ENCODE measurements at places on chromosomes 2 and 18.

DNA sequence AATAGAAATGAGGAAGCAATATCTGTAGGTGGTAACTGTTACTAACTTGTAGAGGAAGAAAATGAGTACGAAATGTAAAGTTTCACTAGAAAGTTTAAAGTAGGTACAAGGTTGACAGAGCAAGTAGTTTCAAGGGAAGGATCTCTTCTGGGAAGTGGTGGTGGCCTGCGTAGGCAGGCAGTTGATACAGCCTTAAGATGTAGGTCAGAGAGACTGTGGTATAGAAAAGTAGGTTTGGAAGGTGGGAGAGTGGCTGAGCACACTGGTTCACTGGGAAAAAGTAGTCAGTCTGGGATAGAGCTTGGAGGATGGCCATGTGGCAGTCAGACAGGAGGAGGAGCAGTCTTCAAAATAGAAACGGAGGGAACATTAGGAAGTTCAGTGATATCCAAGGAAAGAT is 23.5 kb downstream of the KDM3A start:
- DNase-seq: no peak

GRCh38 chr2:134536296-134536695 is 182.5 kb downstream of the TMEM163 start:
- no peak for DNase-seq

DNA sequence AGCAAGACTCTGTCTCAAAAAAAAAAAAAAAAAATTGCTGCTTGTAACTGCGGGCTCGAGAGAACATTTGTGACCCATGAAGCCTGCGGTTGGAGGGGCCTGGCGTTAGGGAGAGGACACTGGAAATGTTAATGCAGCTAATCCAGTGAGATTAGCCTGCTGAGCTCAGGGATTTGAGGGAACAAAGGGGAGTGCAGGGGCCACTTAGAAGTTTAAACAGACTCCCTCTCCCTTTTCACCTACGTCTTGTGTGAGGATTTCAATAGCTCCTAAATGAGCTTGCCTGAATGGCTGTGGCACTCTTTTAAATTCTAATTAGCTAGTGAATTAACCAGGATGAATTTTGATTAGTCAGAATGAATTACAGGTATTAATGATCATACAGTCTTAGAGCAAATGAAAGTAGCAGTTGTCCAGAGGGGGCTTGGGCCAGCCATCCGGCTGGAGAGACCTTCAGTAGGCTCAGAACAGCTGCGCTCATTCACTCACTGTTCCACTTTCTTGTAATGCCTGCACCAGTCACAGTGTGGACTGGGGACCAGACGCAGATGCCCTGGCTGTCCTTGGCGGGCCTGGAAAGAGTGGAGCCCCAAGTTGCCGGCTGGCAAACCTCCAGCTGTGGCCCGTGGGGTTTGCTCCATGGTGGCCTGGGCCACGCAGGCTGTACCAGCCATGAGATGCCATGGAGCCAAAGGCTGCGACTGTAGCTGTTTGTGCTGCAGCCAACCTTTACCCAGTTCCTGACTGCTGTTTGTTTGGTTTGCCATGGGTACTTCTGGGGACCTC is 20.8 kb downstream of the LDLRAD4 start:
- no peak for DNase-seq

DNA sequence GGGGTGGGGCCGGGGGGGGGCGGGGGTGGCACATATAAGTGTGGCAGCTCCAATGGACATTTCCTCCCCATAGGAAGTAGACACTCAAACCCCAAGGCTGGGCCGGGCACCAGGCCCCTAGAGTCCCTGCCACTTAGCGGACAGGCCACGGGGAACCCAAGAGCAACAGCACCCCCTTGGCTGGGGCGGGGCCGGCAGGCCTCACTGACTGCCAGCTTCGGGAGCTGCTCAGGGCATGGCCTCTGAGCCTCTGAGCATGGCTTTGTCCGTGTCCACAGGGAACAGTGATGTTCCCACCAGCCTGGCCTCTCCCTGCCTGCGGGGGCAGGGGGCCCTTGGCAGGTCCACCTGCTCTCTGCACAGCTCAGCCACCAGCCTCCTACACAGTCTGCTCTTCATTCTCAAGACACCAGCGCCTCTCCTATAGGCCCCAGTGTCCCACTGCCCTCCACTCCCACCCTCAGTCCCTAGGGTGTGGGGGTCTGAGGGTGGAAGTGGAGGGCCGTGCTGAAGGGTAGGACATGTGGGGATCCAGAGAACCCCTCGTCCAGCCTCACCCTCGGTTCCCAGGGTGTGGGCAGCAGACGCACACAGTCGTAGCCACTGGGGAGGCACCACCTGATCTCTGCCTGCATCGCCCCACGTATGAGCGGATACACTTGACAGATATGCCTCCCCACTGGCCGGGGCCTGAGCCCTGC is 106.7 kb downstream of the FAM210A start:
- DNase-seq: no peak

DNA sequence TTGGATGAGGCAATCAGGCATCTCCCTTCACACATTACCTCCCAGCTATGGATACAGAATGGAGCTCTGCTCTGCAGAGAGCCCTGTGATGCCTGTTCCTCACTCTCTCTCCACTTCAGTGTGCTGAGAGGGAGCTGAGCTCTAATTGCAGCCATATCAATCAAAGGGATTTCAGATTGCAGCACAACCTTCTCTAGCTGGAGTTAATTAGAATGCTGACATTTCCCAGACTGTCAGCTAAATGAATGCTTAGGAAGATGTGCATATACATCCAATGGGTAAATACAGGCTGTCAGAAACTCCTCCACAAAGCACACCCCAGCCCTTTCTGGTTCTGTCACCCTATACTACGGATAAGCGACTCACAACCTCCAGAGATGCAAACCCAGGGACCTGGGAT is 402.6 kb downstream of the EIPR1 start:
- DNase-seq: no peak

GRCh38 chr2:182435754-182436153 is 8.9 kb upstream of the PDE1A start:
- DNase-seq: no peak

- no peak for DNase-seq
Measured at GRCh38 chr2:212957624-212958023, 193.8 kb downstream of the IKZF2 start.

- DNase-seq: no peak
Measured at GRCh38 chr18:7221424-7222155, 9.3 kb upstream of the LRRC30 start.

DNA sequence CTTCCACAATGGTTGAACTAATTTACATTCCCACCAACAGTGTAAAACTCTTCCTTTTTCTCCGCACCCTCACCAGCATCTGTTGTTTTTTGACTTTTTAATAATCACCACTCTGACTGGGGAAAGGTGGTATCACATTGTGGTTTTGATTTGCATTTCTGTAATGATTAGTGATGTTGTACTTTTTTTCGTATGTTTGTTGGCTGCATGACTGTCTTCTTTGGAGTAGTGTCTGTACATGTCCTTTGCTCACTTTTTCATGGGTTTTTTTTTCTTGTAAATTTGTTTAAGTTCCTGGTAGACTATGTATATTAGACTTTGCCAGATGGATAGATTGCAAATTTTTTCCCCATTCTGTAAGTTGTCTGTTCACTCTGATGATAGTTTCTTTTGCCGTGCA is 574.8 kb downstream of the KCNJ3 start:
- DNase-seq: no peak

GRCh38 chr18:46466234-46467160 is 190.5 kb downstream of the LOXHD1 start:
- no peak for DNase-seq

DNA sequence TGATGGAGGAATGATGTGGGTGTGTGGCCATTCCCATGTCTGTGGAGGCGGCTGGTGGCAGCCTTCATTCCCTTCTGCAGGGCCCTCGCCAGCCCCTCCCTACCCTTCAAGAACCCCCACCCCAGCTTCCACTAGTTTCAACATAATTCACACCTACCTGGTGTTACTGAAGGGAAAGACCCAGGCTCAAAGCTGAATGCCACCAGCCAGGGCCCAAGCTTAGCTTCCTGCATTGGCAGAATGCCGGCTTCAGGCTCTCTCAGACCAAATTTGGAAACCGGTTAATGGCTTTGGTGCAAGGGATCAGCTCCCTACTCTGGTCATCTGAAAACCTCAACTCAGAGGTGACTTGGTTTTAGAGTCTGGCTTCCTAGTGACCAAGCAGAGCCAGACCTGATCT is 16.9 kb downstream of the GAREM2 start:
- no peak for DNase-seq

DNA sequence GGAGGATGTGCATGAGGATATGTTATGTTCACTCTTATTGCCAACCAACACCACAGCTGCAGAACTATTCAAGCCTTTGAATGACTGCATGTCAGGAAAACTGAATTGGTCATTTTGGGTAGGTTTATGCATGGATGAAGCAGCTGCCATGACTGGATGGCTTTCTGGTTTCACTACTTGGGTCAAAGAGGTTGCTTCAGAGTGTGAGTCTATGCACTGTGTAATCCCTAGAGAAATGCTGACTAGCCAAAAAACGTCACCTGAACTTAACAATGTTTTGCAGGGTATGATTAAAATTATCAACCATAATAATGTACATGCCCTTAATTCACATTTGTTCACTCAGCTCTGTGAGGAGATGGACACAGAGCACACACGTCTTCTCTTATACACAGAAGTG is 206.7 kb upstream of the RBBP8 start:
- DNase-seq: no peak

GRCh38 chr2:68454719-68455118 is 12.4 kb downstream of the FBXO48 start:
- no peak for DNase-seq
